Cardiac septum (tissue), 1 donor: ENCODE measurements at places on chromosomes 3 and 15. TPM values are rescaled to one million over a fixed set of nuclear protein-coding genes. Genes with fewer than 3 reads are reported as not detected.

GRCh38 chr3:12663401-12663935, 449 bp downstream of the RAF1 start:
- peak; percentile 80 for DNase-seq

- no peak for DNase-seq
Observed at GRCh38 chr3:66052721-66053549, 14.2 kb upstream of the MAGI1 start.

DNA sequence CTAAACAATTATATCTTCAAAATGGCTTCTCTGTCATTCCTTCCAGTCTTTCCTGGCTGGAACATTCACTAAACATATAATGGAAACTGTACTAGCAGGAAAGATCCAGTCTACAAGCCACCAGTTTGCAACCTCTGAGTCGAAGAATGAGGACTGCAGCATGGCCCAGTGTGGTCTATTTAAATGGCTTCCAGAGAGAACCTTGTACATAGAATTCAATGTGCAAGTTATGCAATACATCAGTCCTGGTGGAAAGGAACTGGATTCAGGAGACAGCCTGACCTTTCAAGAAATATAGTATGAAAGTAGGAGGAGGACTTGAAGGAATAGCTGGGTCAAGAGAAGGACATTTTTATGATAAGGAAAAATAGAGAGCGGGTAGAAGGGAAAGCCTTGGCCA, 49.9 kb downstream of the NEK10 start:
- no peak for DNase-seq

GRCh38 chr3:28726840-28727239, 378.2 kb upstream of the AZI2 start:
- no peak for DNase-seq

- DNase-seq, result no peak
Observed at GRCh38 chr3:58688574-58688973, 22.0 kb upstream of the FAM3D start.

- no peak for DNase-seq
Observed at GRCh38 chr3:156274791-156275190, 154.4 kb downstream of the KCNAB1 start.

GRCh38 chr15:58551764-58552504, 120.1 kb downstream of the LIPC start:
- DNase-seq, result peak; percentile 62

DNA sequence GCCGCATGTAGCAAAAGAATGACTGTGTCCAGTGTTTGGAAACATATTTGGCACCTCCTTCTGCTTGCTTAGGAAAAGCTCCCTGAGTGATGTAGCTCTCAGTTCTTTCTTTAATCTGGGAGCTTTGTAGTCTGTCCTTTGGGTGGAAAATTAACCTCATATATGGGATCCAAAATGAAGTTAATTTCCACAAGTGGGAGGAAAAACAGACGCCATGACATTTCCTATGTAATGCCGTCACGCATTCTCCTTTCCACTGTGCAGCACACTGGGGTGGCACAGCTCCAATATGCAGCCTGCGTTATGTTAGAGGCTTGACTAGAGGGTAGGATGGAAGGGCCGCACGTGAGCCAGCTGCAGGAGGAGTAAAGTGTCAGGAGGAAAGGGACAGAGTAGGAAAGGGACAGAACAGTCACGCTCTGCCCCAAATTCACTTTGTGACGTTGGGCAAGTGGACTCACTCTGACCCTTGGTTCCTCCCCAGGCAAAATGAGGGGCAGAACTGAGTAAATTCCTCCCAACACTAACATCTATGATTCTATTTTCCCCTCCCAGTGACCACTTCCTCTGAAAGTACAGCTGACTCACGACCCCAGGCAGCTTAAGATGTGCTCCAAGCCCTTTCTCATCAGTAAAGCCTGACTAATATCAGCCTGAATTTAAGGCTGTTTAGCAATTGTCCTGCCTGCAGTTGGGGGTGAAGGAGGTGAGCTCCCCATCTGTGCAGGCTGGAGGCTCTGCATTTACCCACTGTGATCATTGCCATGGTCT, 176.5 kb upstream of the PFN2 start:
- no peak for DNase-seq

DNA sequence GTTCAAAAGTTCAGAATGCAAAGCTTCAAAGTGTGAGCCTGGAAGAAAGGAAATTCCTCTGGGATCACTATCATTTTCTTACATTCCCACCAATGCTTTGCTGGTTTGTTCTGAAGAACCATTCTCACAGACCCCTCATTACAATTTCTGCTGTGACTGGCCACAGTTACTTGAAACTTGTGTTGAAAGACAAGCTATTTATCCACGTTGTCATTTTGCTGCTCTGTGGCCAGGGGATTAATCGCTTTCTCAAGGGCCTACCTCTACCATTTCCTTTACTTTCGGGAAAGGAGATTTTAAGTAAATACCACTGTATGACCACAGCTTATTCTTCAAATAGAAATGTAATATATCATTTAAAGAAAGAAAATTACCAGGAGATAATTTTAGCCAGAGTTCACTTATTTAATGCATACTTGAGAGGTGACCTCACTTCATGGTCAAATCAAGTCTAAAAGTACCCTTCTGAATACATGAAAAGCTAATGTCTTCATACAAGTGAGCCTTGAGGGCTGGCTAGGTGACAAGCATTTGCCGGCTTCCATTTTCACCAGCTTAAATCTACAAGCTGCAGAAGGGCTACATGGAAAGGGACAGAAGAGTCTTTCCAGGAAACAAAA, 69.8 kb upstream of the ROBO2 start:
- DNase-seq, result no peak

DNA sequence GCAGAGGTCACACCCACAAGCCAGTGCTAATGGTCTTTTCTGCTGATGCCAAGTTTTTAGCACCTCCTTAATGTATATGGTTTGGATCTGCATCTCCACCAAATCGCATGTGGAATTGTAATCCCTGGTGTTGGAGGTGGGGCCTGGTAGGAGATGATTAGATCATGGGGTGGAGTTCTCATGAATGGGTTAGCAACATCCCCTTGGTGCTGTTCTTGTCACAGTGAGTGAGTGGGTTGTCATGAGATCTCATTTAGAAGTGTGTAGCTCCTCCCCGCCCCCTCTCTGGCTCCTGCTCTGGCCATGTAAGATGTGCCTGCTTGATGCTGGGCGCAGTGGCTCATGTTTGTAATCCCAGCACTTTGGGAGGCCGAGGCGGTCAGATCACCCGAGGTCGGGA, 37.3 kb upstream of the KLHL6 start:
- DNase-seq, result no peak

- peak; percentile 86 for DNase-seq
Observed at GRCh38 chr15:70605606-70606410, 157.6 kb downstream of the UACA start.

GRCh38 chr15:26358708-26359107, 414.2 kb downstream of the GABRB3 start:
- no peak for DNase-seq

The GRIP2 gene
- 67.8 TPM for total RNA-seq

The GCHFR gene
- total RNA-seq, result 1.6 TPM

The LPP gene
- 145 TPM for total RNA-seq

The ALPK3 gene
- total RNA-seq, result 190 TPM

The SKIC8 gene
- total RNA-seq, result 33.3 TPM

The ADGRG7 gene
- total RNA-seq, result 0.13 TPM

The PLA2G4E gene
- 0.08 TPM for total RNA-seq

The C2CD4B gene
- total RNA-seq, result 1.7 TPM

The BNC1 gene
- 0.11 TPM for total RNA-seq
